ENCODE measurements at places on chromosomes 1 and 21.

GRCh38 chr1:111599781-111600693, 19.6 kb upstream of the RAP1A start:
- no peak for DNase-seq

DNA sequence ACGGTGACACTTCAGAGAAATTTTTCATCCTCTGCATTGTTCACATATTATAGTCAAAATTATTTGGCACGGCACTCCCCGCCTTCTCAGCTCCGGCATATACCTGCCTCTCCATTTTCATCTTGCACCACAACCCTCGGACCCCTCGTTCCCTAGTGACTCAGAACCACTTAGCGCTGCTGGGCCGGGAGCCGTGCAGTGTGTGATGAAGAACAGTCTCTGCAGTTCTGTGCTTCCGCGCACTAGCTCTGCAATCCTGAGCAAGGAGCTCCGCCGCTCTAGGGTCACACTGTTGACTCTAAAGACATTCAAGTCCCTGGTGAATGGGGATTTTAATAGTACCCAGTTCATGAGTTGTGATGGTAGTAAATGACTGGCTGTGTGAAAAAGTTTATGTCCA, 221.2 kb downstream of the SLC35F3 start:
- no peak for DNase-seq

DNA sequence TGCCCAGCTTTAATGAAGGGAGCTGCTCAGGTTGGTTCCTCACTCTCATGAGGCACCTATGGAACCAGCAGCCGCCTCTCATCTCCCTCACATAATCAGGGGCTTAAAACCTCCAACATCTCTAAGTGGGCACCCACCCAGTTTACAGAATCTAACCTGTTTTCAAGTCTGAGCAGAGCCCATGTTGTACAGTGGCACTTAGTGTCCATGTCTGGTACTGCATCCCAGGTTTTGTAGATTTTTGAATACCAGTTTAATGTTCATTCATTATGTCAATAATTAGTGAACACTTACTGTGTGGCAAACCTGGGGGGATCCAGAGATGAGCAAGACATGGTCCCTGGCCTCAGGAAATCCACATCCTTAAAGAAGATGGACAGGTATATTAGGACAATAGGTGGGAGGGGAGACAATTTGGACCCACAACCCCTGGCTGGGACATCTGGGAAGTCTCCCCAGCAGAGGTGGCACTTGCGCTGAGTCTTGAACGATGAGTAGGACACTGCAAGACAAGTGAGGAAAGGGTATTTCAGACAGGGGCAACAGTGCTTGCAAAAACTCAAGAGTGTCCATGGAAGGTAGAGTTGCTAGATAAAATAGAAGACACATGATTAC, 83.3 kb downstream of the LACTBL1 start:
- peak; percentile 14 for DNase-seq

DNA sequence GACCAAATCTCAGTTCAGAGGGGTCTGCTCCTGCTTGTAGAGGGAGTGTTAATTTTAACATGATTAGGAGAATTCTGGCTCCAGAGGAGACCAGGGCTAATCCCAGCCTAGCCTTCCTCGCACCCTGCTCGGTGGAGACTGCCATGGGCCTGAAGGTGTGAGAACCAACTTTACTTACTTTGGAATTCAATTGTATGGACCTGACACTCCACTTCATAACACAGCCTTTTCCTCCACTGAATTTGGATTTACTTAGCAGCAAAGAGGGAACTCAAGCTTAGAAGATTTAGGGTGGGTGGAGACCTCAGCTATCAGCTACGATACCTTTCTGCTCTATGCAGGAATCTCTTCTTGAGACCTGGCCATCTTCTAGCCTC, 11.5 kb downstream of the PLXNA2 start:
- DNase-seq = no peak

GRCh38 chr21:46114963-46115362, 17.1 kb downstream of the COL6A2 start:
- DNase-seq = no peak

GRCh38 chr1:240021709-240022108, 70.0 kb upstream of the FMN2 start:
- DNase-seq = no peak

DNA sequence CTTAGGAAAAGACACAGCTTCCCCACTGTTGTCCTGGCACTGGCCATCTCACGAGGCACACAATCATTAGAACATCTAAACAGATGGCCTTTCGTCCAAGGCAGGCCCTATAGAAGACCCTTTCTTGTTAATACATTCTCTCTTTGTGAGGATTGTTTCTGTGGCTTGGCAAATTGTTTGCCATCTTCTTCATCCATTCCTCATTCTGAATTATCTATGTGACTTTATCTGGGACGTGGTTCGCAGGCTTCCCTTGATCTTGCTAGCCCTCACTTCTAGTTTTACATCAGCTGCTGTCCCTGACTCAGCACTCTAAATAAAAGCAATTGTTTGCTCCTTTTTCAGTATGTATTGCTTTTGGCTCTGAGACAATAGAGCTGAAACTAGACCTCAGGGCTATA, 101.1 kb upstream of the ZC3H11B start:
- no peak for DNase-seq

DNA sequence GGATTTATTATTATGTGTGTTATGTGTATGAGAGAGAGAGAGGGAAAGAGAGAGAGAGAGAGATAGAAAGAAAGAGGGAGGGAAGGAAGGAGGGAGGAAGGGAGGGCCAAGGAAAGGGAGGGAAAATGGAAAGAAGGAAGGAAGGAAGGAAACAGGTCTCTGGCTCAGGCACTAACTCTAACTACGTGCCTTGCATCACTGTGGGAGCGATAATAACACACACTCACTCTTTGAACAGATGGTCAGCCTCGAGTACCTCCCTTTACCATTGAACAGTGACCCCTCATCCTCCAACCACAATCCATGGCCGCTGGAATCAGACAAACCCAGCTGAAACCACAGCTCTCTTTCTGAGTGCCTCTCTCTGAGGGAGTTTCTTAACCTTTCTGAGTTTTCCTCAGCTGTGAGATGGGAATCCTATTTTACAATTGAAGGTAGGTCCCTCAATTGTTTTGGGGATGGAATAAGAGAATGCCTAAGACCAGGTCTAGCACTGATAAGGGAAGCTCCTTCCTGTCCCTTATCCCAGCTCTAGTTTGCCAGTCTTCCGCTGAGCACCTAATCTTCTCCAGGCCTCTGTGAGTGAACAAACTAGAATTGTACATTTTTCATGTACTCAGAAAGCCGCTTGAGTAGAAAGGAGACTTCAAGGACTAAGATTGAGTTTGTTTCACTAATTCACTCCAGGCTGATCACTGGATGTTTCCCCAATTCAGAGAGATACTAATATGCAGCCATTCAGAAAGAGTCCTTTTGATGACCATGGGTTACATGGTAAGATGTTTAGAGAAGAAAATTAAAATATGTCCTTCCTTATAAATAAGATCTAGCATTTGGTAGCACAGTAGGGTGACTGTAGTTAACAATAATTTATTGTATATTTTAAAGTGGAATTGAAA, 62.8 kb downstream of the IRF2BP2 start:
- DNase-seq = no peak

- no peak for DNase-seq
Observed at GRCh38 chr1:46749404-46749803, 30.5 kb upstream of the EFCAB14 start.

DNA sequence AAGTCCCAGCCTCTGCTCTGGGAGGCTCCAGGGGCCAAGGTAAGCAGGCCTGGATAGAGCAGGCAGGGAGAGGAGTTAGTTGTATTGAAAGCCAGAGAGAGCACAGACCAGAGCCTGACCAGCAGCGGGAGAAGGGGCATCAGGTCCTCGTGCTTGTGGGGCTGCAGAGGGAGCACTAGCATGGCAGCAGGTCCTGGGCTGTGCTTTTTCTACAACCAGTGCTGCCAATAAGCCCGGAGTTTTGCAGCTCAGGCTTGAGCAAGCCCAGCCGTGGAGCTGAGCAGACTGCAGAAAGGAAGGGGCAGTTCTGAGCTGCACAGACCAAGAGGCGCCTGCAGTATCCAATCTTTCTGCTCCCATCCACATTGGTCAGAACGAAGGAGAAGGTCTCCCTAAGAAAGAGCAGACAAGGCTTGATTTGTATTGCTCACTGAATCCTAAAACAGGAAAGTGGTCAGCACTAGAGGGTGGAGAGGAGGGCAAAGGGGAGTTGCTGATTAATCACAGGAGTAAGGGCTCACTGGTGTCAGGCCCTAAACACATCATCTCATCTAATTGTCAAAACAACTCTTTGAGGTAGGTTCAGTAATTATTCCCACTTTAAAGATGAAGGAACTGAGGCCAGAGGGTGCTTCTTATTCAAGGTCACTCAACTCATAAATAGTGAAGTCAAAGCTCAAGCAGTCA, 2.7 kb downstream of the DENND2D start:
- no peak for DNase-seq

DNA sequence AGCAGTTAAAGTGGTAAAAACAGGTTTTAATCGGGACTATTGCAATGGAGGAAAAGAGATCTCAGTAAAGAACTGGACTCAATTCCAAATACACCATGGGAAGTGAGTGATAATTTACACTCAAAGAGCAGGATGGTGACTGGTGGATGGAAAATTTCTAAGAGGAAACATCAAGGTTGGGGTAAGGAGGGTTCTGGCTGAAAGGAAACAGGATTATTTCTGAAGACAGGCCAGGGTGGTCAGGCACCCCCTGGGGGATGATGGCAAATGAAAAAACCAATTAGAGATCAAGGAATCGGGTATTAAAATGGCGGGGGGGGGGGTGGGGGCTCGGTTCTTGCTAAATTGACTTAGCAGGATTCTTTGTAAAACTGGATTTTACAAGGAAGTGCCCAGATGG, 12.3 kb upstream of the HSD11B1 start:
- DNase-seq = no peak

- DNase-seq = no peak
Observed at GRCh38 chr21:32535612-32536011, 49.7 kb downstream of the TCP10L start.

DNA sequence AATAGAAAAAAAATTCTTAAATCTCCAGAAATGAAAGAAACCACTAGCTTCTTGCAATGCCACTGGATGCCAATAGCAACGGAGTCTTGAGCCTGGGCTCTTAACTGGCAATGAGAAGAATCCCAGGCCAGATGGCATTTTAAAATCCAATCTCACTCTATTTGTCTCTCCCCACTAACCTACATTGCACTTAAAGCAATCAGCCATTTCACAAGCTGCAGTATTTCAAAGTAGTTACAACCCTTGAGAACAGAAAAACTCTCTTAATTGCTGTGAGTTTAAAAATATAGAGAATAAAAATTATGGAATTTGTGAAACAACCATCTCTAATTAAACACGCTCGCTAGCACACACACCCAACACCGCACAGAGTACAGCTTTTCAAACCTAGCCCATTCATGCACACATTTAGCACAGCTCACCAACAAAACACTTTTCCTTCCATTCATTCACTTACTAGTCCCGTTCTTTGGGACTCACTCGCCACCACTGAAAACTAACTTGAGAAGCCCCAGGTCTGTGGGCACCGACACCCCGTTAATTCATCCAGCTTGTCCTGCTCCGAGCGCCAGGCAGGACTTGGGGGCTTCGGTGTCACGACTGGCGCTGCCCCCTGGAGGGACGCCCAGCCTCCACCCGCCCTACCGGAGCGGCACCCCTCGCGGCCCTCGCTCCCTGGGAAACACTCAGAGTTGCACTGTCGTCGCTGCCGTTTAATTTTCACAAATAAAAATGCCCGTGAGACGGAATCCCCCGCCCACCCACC, 1.0 kb downstream of the DDAH1 start:
- DNase-seq = no peak

DNA sequence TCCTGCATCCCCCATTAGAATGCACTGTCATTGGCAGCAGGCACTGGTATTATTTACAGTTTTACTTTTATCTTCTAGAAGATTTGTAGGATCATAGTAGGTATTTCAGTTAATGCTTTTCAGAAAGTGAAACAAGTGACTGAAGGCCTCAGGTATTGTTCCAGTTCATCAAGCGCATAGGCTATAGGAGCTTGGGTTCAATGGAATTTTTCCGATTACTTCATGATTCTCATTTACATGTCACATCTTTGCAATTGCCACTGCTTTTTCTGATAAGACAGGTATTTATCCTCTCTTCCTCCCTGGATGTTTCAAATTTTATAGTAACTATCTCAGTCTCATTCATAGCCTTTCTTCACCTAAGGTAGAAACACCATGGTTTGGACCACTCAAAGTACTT, 161.3 kb downstream of the NTPCR start:
- no peak for DNase-seq

GRCh38 chr21:41926117-41926806, 27.6 kb downstream of the C2CD2 start:
- no peak for DNase-seq

DNA sequence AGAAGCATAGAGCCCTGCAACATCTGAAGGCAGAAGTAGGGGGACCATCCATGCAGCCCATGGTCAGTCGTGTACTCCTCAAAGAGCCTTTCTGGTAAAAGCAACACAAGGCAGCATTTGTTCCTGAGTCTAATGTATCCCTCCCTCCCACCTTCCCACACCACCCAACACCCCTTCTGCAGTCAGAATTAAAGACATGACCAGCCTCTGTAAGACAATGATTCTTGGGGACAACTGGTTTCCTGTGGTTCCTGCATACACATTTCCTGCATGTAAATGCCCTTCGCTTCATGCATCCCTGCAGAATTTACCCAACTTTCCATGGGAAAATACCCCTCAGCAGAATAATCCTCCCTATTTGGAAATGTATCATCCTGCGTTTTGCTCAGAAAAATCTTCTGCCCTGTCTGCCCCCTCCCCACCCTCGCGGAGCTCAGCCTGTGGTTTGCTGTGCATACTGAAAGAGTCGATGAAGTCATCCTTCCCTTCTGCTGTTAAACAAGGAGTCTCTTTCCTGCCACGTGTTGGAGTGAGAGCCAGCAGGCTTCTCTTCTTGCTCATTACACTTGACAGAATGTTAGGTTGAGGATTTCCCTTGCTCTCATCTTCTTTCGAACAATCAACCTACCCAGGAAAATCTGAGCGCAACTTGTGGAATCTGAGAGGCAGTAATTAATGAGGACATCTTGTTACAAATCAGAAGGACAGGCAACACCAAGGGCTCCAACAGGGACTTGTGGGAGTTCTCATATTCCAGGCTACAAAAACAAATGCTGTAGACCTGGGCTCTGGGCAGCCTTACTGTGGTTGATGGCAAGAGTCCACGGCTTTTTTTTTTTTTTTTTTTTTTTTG, 4.7 kb downstream of the TNN start:
- DNase-seq = peak; percentile 75

- no peak for DNase-seq
Observed at GRCh38 chr1:78155121-78155520, 109.4 kb downstream of the GIPC2 start.

GRCh38 chr1:53166912-53167311, 24.5 kb upstream of the SLC1A7 start:
- no peak for DNase-seq

- DNase-seq = peak; percentile 40
Observed at GRCh38 chr1:234658138-234658537, 48.2 kb upstream of the IRF2BP2 start.

DNA sequence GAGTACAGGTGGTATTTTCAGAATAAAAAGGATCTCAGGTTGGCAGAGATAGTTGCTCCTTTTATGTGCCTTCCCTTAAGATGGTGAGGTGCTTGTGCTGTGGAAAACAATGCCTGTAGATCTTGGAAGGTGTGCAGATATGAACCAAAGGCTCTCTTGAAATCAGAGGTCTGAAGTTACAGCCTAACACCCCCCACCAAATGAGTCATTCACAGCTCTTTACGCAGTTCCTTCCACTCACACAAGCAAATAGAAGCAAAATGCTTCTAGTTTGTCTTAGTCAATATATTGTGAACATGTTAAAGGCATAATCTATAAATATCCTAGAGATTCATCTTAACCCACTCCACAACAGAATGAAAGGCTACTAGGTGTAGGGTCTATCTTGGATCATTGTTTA, 128.9 kb upstream of the NR5A2 start:
- DNase-seq = no peak

Measured in stromal cell of bone marrow (primary cell).